ENCODE measurements at places on chromosomes 3 and 15.

DNA sequence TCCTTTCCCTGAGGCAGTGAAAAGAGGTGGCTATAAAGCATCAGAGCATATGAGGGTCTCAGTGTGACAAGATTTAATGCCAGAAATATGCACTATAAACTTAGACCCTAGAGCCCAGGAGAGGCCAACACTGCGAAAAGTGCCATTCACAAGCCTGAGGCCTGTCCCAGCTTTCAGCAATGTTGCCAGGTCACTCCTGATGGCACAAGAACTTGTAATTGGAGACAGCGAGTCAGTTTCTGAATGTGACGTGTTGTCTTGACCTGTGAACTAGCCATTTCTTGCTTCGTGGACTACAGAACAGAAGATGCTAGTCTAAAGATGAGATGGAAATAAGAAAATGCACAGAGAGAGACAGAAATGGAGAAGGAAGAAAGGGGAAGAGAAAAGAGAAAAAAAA is 87.9 kb downstream of the WDR72 start:
- DNase-seq: no peak

- DNase-seq: no peak
These were observed 55.3 kb downstream of the SLTM start for GRCh38 chr15:58877999-58878825.

DNA sequence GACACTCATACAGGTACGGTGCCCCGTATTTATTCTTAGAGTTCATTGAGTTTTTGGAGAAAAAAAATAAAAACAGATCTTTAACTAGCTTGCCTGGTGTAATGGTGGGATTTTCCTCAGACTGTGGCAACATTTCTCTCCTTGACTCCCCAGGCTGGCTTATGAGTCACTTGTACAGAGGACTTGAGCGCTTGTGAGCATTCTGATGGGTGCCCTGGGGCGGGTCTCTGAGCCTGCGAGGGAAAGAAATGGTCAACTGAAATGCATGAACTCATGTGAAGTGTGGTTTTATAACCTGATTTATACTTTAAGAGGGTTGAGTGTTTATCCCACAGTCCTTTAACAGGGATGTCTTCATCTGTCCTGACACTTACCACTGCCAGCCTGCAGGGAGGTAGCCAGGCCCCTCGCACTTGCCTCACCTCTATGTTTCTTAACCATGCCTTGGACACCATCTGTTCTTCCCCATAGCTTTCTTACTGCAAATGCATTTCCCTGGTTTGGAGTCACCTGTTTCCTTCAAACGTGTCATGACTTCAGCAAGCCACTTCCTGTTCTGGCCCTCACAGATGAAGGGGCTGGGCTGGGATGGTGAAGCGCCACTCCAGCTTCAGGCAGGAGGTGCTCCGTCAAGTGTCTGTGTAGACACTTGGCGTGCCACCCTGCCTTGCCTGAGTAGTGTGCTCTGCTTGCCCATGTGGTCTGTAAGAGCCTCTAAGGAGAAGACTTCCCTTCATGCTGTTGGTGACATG is 118.7 kb downstream of the PDE8A start:
- DNase-seq: no peak

DNA sequence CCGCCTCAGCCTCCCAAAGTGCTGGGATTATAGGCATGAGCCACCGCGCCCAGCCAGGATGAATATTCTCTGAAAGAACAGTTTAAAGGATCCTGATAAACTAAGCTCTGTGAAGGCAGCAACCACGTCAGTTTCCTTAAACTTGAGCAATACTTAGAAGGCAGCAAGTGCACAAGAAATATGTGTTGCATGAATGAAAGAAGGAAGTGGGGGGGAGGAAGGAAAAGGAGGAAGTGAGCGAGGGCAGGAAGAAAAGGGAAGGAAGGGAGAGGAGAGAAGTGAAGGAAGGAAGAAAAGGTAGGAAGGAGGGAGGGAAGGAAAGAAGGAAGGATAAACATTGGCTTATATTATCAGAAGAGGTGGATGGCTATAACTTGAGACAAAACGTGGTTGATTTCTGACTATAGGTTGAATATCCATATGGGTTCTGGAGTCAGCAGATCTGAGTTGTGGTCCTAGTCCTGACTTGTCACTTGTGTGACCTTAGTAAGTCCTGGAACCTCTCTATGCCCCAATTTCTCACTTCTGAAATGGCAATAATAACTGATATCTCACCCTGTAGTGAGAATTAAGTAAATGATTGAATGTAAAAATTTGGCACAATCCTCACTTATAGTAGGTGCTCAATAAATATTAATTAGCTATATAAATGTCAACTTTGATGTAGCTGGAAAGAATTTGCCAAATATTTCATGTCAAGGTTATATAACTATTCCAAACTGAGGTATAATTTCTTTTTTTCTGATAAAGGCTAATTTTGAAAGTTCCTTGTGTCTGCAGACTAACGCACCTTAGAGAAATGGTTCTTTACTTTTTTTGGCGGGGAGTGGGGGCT is 12.0 kb upstream of the SEMA4B start:
- DNase-seq: no peak

DNA sequence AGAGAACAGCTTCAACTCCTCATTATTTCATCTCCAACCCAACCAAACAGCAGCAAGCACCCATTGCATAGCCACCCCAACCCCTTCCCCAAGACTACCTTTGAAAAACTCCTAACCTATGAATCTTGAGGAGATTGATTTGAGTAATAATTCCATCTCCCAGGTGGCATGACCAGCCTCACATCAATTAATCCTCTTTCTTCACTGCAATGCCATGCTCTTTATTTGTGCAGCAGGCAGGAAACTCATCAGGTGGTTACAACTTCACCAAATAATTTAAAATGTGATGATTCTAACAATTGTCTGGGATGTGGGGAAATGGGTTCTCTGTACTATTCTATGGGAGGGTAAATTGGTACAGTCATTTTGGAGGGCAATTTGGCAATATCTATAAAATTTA is 68.1 kb upstream of the POMGNT2 start:
- DNase-seq: no peak

GRCh38 chr3:27724459-27725197 is 2.5 kb upstream of the EOMES start:
- DNase-seq: no peak

GRCh38 chr3:48543271-48543866 is 13.2 kb downstream of the PFKFB4 start:
- no peak for DNase-seq

GRCh38 chr3:197031315-197032285 is 2.0 kb upstream of the MELTF start:
- peak; percentile 94 for DNase-seq

GRCh38 chr3:156581954-156582353 is 27.0 kb upstream of the SSR3 start:
- no peak for DNase-seq

GRCh38 chr3:9916346-9916733 is 558 bp upstream of the IL17RC start:
- DNase-seq: no peak

- DNase-seq: no peak
These were observed 166.7 kb downstream of the CTNNB1 start for GRCh38 chr3:41365973-41366372.

DNA sequence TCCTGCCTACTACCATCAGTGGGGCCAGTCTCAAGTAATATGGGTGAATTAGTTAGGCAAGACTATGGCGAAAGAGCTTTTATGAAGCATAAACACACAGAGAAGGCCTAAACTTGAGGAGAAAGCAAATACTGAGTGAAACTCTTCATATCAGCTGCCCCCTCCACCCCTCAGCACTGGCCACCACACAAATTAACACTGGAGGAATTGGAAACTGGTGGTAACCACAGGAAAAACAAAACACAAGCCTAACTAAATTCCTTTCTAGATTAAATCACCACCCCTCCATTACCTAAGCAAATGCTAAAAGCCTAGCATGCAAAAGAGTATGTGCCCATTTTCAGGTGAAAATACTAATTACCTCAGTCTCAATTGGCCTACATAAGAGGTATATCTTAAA is 774.7 kb upstream of the NECTIN3 start:
- no peak for DNase-seq

DNA sequence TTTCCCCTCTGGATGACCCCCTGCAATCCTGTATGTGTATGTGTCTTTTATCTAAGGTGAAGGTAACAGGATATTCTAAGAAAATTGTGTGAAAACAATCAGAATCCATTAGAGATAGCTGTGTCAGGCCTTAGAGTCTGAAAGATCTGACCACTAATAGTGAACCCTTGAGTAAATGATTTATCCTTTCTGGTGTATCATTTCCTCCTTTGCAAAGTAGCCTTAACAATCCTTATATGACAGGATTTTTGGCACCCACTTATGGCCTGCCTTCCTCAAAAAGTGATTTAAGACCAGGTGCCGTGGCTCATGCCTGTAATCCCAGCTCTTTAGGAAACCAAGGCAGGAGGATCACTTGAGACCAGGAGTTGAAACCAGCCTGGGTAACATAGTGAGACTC is 110.2 kb downstream of the RBPMS2 start:
- DNase-seq: no peak

- DNase-seq: no peak
These were observed 66.0 kb upstream of the SIAH2 start for GRCh38 chr3:150828997-150829396.

DNA sequence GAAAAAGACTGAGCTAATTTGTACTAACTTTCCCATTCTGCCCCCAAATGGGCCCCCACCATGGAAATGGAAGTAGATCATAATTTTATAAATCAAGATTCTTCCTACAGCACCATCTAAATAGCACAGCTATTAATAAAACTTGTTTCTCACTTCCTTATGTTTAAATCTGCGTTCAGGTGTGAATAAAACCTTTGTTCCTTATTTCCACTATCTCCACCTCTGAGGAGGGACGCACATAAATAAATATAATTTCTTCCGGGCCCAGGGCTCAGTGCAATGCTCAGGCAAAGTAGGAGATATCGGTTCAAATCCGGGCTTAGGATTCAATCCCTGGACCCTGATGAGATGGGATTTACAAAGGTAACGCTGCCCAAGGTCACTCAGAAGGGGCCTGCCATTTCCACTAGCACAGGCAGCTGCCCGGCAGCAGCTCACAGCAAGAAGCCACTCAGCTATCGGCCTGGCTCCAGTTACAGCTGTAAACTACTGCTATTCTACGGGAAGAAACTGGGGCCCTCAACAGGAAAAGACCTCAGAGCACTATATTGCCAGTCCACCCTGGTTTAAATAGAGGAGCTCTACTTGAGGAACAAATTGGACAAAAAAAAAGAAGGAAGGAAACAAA is 52.5 kb downstream of the FOXP1 start:
- DNase-seq: no peak

GRCh38 chr15:83061680-83062079 is 5.4 kb downstream of the BTBD1 start:
- no peak for DNase-seq

DNA sequence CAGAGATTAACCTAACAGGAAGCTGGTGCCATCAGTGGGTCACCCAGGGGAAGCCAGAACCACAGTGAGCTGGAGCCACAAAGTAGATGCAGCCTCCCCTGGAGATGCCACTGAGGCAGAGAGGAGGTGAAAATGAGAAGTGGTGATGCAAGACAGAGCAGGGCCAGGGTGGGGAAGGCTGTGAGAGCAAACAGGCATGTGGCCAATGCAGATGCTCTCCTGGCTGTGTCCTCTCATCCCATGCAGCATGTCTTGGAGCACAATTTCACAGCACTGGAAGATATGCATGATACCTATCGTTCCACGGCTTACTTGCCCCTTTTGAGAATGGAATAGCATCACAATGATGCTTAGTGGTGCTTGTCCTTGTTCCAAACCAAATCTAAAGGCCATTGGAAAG is 126.3 kb downstream of the ABHD5 start:
- DNase-seq: no peak

GRCh38 chr15:40598126-40598525 is 4.1 kb downstream of the KNL1 start:
- no peak for DNase-seq

DNA sequence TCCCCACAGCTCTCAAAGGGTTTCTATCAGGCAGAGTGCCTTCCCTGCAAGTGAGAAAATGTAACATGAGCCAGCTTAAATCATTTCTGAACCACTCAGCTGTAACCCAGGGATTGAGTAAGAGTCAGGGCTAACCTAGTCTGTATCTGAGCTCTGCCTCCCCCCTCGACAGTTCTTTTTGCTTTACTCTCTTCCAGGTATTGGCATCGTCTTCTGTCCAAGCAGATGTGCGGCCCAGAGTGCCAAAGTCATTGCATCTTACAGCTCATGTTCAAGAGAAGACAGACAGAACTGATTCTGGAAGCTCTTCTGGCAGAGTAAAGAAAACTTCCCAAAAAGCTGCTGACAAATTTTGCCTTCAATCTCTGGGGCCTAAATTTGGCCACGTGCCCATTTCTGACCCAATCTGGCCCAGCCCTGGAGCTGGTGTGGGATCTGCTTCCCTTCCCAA is 74.8 kb downstream of the ABHD5 start:
- no peak for DNase-seq

GRCh38 chr3:39718674-39719595 is 90.5 kb upstream of the MYRIP start:
- DNase-seq: no peak

GRCh38 chr15:77239882-77240608 is 169.1 kb upstream of the TSPAN3 start:
- no peak for DNase-seq

DNA sequence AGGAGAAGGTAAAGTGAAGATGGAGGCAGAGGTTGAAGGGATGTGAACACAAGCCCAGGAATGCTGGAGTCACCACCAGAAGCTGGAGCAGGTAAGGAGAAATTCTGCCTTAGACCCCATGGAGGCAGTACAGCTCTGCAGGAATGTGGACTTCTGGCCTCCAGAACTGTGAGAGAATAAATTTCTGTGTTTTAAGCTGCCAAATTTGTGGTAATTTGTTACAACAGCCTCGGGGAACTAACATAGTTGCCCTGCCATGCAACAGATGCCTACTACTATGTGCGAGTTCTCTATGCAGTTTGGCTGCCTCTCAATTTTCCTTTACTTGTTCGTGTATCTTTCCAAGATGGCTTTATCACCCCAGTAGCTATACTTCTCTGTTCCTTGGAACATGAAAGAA is 394.1 kb downstream of the TUSC7 start:
- no peak for DNase-seq

GRCh38 chr3:33636125-33636850 is 81.8 kb downstream of the CLASP2 start:
- no peak for DNase-seq

DNA sequence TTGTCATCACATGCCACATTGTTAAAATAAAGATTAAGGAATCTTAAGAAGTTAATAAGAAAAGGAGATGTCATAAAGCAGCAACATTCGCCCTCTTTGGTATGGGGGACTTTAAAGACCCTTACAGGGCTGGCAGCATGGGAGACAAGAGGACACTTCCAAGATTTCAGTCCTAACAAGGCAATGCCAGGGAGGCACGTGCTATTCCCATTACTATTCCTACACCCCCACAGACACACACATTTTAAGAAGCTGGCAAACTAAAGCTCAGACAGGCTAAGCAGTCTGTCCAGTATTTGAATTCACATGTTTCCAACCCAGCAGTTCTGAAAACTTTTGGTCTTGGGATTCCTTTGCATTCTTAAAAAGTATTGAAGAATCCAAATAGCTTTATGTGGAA is 80.8 kb downstream of the WDR49 start:
- no peak for DNase-seq

DNA sequence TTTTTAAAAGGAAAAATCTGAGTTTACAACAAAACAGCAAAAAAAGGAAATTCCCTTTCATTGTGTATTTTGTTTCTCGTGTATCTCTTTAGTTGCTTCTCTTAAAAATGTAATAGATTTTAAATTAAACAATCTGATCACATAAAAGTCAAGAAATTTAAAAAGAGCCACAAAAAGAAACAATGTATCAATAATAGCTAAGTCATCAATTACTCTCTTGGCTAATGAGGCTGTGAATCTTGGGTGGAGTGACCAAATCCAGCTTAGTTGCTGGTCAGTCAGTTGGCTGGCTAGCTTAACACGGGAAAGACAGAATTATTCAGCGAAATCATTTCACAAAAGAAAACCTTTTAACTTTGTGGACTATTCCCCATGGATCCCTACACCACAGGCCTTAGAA is 3.2 kb downstream of the SFMBT1 start:
- DNase-seq: no peak
